ENCODE measurements at places on chromosomes 5 and 9.
A peak's percentile ranks its signal among the peaks of the same experiment; 100 is the strongest.

GRCh38 chr5:160757194-160757593 is 94.8 kb downstream of the ATP10B start:
- no peak for DNase-seq

GRCh38 chr5:8134609-8135008 is 265.7 kb downstream of the MTRR start:
- no peak for DNase-seq

- no peak for DNase-seq
These were observed 56.5 kb upstream of the ZNF354A start for GRCh38 chr5:178786859-178787499.

- no peak for DNase-seq
These were observed 62.7 kb downstream of the MEGF10 start for GRCh38 chr5:127353327-127353726.

GRCh38 chr9:1434052-1434767 is 384.1 kb downstream of the DMRT2 start:
- no peak for DNase-seq

DNA sequence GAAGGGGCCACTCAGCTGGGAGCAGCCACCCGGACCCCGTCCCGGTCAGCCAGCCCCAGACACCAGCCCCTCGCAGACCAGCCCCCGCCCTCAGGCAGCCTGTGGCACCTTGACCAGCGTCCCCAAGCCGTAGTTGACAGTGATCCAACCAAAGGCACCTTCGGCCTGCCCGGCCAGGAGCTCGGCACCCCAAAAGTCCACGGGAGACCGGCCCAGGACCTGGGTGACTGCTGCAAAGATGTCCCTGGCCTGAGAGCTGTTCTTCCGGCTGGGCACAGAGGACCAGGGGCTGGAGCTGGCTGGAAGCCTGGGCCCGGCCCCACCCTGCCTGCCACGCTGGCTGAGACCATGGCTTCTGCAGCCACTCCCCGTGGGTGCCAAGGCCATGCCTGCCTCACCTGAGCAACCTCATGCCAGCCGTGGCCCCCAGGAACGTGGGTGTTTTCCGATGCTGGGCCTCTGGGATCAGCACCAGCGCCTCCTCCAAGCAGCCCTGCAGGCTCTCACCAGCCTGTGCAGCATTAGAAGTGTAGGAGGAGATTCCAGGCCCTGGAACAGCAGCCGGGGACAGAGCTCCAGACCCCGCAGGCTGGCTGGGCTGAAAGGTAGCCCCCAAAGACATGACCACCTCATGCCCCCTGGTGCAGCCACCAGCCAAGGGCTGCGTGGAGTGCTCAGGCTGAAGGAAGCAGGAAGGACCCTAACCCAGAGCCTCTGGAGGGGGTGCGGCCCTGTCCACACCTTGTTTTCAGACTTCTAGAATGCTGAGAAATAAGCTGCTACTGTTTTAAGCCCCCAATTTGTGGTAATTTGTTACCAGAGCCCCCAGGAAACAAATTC is 4.2 kb downstream of the ENTPD8 start:
- no peak for DNase-seq

GRCh38 chr9:81259896-81260295 is 429.5 kb downstream of the TLE1 start:
- no peak for DNase-seq

GRCh38 chr9:15289603-15290002 is 17.4 kb downstream of the TTC39B start:
- no peak for DNase-seq

DNA sequence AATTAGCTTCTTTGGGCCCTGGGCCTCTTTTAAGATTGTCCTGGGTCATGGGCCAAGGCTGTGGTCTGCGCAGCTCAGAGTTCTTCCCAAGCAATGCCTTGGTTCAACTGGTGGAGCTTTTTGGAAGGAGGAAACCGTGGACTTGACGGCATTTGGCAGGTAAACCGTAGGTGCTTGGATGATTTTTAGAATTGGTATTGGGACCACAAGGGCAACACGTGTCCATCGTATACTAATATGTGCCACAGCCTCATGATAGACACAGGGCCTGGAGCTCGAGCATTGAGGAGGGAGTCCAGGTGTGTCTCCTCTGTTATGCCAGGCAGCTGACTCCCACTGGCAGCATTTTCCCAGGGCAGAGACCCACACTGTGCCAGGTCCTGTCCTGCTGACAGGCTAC is 120.9 kb upstream of the PITX1 start:
- DNase-seq = no peak

DNA sequence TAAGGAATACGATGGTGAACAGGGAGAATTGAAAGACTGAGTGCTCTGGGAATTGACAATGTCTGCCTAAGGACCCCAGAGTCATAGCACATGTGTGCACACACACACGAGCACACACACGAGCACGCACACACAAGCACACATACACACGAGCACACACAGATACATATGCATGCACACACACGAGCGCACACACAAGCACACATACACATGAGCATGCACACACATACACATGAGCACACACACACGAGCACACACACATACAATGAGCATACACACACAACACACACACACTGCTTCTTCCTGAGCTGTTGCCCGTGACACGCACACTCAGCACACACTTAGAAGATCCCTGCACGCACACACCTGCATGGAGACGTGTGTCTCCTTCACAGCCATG is 10.9 kb upstream of the UNC5A start:
- DNase-seq = no peak

DNA sequence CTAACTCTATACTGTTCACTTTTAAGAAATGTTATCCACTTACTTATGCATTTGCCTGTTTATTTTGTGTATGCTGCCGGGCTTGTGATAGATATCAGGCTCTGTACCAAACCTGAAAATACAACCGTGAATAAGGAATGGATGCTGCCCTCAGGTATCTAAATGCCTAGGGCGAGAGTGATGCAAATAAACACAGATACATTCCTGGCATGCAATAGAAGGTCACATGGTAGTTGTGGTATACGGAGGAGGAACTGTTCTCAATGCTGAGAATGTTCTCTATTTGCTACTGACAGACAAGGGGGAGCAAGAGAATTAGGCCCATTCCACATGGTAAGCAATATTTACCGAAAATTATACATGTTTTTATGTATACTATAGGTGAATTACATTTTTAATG is 227.8 kb downstream of the ICE1 start:
- DNase-seq = no peak

- DNase-seq = no peak
These were observed 14.5 kb upstream of the SPINK7 start for GRCh38 chr5:148297731-148298130.

- no peak for DNase-seq
These were observed 11.9 kb upstream of the LHX2 start for GRCh38 chr9:123999661-124000060.

- DNase-seq = no peak
These were observed 24.6 kb downstream of the MACIR start for GRCh38 chr5:103283120-103283519.

- no peak for DNase-seq
These were observed 109.8 kb upstream of the MSX2 start for GRCh38 chr5:174614500-174615135.

DNA sequence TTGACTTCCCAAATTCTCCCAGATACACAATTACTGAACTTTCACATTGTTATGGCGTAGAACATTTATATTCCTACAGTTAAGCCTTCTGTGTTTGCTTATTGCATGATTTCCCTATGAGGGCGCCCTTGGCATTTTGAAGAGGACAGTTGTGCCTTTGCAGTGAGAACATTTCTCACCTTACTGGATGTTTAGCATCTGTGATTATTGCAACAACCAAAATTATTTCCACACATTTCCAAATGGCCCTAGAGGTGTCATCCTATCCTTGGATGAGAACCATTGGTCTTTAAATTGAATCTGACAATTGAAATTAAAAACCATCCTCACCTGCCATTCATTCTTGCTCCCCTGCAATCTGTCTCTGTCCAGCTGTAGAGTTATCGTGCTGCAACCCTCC is 104.0 kb downstream of the MAMDC2 start:
- no peak for DNase-seq

GRCh38 chr9:706606-707459 is 134.7 kb upstream of the DMRT1 start:
- no peak for DNase-seq

DNA sequence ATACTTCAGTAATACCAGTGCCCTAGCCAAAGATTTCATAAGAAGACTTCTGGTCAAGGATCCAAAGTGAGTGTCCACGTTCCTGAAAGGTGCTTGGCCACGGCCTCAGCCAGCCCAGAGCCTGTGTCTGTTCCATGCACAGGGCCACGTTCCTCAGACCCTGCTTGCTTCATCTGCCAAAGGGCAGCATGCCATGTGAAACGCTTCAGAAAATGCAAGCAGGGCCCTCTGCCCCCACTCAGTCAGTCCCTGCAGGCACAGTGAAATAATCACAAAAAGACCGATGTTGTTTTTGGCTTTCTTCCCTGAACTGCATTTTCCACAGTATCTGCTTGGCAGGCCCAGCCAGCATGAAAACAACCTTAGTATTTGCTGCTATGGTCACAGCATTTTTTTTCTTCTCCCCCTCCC is 85.5 kb upstream of the CTSL start:
- DNase-seq = no peak

GRCh38 chr9:37329576-37329975 is 92.9 kb upstream of the GRHPR start:
- peak; percentile 30 for DNase-seq

DNA sequence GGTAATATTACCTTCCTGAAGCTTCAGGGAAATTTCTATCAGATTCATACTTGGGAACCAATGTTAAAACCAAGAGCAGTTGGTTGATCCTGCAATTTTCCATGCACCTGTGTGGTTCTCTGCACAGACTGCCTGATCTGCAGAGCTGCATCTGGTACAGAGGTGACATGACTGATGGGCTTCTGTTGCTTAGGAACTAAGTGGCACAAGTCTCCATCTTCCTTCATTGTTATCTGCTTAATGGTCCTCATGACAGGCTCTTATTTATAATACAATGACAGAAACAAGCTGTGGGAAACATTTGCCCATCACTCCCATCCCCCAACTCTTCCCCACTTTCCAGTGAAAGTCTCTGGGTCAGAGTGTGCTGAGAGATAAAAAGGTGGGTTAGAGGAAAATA is 799.1 kb downstream of the TAF11L14 start:
- DNase-seq = no peak

- no peak for DNase-seq
These were observed 626 bp upstream of the FST start for GRCh38 chr5:53479590-53480415.

GRCh38 chr9:70111641-70112236 is 68.1 kb downstream of the MAMDC2 start:
- no peak for DNase-seq

- no peak for DNase-seq
These were observed 805.1 kb downstream of the NR2F1-AS1 start for GRCh38 chr5:92775711-92776615.

Data from NCI-H1694 (cell line).